ENCODE measurements at places on chromosomes 7 and 10. TPM values are rescaled to one million over a fixed set of nuclear protein-coding genes. Genes with fewer than 3 reads are reported as not detected.

GRCh38 chr10:11958956-11959355, 83.7 kb downstream of the UPF2 start:
- no peak for DNase-seq

DNA sequence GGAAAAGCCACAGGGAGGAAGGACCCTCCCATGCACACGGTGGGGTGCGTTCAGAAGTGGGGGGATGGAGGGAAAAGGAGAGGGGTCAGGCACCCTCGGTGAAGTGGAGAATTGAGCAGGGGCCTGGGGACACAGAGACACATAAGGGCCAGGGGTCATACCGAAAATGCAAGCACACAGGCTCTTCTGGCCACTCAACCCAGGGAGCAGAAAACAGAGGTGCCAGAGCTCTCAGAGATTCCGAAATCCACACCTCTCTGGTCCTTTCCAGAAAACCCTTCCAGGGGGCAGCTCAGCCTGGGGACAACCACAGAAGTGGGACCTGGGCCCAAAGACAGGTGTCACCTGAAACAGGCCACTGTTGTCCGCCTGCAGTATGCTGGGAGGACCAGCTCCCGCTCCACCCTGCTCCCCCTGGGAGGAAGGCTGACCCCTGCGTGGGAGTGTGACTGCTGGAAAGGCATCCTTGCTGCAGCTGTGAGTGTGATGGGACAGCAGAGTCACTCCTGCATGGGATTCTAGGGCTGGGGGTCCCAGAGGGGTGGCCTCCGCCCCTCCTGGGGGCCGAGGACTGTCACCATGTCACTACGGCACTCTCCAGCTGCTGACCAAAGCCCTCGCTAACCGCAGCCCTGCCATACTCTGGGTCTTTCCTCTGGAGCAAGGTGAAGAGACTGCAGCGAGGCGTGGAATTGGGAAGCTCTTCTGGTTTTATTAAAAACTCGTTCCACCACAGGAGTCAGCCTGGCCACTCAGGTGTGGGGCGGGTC, 63.1 kb downstream of the TMEM209 start:
- DNase-seq = no peak

- DNase-seq = no peak
Measured at GRCh38 chr10:17655009-17655408, 11.1 kb downstream of the STAM start.

GRCh38 chr7:142554560-142555532, 194.4 kb upstream of the PRSS1 start:
- no peak for DNase-seq

DNA sequence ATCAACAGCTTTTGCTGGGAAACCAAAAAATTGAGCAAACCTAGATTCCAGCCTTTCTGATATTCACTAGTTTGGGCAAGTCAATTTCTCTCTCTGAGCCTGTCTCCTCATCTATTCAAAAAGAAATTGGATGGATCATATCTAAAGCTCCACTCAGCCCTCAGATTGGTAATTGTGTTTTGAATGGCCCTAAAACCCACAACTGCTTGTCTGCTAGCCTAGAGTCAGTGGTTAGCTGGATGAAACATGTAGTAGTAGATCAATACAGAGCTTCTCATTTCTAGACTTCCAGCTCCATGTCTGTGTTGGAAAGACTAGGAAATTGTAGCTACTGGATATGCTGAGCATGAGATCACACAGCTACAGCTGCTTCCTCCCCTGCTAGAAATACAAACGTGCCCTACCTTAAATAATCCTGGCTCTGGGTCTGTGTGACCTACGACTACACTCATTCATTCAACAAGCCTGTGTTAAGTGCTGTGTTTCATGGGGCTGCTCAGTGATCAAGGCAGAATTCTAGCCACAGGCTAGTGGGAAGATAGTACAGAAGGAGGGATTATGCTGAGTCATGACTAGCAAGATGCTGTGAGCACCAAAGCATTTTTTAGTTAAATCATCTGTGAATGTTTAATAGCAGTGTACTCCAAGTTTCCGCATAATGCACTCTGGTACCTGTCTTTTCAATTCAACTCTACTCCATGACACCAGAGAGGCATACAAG, 15.7 kb downstream of the DNTT start:
- no peak for DNase-seq

DNA sequence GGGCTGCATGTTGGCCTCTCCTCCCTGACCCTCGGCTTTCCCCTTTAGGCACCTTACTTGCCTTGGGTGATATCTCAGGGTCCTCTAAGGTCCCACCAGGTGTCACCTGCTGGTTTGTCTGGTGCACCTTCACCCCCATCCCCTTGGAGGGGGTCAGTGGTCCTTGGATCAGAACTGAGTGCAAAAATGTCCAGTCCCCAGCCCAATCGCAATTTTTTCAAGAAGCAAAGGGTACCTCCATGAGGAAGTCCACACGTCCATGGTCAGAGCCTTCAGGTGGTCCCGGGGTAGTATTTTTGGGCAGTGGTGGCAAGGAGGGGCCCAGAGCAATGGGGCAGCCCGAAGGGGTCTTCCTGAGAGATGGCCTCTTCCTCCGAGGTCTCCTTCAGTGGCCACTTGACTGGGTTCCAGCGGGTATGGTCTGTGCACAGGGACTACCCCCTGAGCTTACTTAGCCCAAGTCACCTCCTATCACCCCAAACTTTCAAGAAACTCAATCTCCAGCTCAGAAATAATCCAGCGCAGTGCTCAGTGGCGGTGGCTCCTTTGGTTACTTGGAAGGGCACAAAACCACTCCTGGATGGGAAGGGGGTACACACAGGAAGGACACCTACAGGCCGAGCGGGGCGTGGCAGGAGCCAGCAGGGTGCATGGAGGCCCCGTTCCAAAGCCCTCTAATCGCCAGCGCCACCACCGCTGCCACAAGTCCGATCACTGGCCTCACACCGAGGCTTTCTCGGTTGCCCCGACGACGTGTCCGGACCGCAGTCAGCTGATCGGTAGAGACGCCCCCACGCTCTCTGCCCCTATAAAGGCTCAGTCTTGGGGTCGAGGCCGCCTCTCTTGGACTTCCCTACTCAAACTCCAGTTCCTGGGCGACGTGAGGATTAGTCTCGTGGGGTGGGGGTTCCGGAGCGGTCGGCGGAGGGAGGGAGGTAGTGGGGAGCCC, 4.5 kb downstream of the SAP25 start:
- no peak for DNase-seq

GRCh38 chr10:13462551-13462950, 66.3 kb downstream of the BEND7 start:
- DNase-seq = no peak

DNA sequence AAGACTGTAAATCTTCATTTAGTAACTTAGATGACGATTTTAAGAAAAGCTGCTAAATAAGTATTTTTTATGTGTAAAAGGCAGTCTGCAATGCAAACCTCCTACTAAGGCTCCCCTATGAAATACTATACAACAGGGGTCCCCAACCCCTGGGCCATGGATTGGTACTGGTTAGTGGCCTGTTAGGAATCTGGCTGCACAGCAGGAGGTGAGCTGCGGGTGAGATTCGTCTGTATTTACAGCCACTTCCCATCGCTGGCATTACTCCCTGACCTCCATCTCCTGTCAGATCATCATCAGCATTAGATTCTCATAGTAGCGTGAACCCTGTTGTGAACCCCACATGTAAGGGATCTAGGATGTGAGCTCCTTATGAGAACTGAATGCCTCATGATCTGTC, 580.4 kb downstream of the MAGI2 start:
- no peak for DNase-seq

DNA sequence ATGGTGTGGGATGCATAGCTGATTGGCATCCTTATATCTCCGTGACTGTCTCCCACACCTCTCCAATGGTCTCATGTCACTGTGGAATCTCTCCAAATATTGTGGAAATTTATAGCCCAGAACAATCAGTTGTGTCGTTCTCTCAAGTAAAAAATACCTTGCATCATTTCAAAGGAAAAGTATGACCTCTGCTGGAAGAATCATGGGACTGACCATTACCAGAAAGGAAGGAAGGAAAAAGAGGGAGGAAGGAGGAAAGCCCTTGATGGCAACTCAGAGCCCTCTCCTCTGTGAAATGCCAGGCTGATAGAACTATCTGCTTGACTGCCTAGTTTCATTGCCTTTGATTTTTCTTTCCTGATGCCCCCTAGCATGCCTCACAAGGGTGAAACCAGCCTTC, 76.3 kb downstream of the FOXI2 start:
- no peak for DNase-seq

GRCh38 chr10:30977385-30977784, 54.3 kb downstream of the ZNF438 start:
- no peak for DNase-seq

DNA sequence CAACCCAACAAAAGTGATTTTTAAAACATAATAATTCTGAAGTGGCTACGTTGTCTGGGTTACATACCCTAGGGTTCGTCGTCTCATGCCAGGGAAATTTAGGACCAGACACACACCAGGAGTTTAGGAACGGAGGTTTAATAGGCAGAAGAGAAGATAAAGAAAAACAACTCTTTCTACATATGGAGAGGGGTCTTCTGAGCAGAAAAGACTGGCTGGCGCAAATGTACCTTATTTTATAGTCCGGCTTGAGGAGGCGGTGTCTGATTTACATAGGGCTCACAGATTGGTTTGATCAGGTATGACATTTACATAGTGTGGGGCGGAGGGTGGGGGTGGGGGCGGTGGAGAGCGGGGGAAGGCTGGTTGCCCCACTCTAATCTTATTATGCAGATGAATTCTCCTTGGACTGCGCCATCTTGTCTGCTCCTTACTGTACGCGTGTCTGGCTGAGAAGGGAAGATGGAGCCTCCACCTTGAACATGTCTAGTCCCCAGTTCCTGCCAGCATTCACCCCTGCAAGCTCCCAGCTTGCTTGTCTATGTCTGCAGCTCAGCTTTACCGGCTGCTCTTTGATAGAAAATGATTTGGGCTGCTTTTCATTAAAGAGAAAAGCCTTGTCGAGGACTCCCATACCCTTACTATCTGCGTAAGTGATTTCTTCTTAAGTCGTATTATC, 98.7 kb downstream of the RALA start:
- DNase-seq = no peak

GRCh38 chr10:33237736-33238624, 96.5 kb downstream of the NRP1 start:
- no peak for DNase-seq

GRCh38 chr7:600149-601035, 80.7 kb upstream of the PDGFA start:
- DNase-seq = peak; percentile 66

- no peak for DNase-seq
Measured at GRCh38 chr7:4006687-4007086, 675.4 kb upstream of the FOXK1 start.

GRCh38 chr7:27345164-27345887, 102.7 kb downstream of the EVX1 start:
- DNase-seq = no peak

- no peak for DNase-seq
Measured at GRCh38 chr10:89846786-89847185, 145.4 kb downstream of the KIF20B start.

GRCh38 chr10:99344715-99345114, 15.6 kb downstream of the CNNM1 start:
- DNase-seq = no peak

GRCh38 chr10:77180104-77180503, 457.5 kb downstream of the KCNMA1 start:
- no peak for DNase-seq

DNA sequence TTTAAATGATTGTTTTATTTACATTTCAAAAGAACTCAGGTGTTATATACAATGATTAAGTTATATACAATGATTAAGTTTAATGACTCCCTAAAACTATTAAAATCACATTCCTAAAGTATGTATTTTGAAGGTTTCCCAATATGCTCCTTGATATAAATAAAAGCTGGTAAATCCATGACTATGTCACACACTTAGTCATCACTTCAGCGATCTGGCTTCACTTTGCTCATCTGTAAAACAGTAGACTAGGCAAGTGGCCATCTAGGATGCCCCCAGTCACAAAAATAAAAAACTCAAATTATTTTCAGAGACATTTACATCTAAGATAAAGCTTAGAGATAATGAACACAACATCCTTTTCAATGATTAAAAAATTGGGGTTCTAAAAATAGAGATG, 10.8 kb downstream of the ICA1 start:
- no peak for DNase-seq

- no peak for DNase-seq
Measured at GRCh38 chr10:20105931-20106330, 289.7 kb downstream of the PLXDC2 start.

- no peak for DNase-seq
Measured at GRCh38 chr7:46396481-46396880, 475.4 kb upstream of the IGFBP3 start.

DNA sequence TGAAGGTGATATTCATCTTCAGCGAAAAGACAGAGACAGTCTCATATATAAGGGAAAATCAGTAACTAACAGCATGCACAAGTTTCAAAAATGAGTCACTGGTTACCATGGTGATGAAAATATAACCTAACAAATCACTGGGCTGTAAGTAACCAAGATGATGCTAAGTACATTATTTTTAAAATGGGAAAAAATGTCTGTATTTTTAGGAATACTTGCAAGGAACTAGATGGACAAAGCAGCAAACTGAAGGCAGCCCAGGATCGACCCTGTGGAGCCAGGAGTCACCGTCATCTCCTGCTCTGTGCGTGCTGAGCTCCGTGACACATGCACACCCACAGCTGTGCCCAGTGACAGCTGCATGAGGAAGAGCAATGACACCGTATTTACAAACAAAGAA, 137.3 kb downstream of the ELMO1 start:
- DNase-seq = no peak

GRCh38 chr7:2687338-2687869, 598 bp upstream of the AMZ1 start:
- no peak for DNase-seq

- DNase-seq = no peak
Measured at GRCh38 chr7:101386558-101387231, 24.0 kb downstream of the COL26A1 start.

- no peak for DNase-seq
Measured at GRCh38 chr7:143490717-143491306, 13.1 kb downstream of the TAS2R41 start.

DNA sequence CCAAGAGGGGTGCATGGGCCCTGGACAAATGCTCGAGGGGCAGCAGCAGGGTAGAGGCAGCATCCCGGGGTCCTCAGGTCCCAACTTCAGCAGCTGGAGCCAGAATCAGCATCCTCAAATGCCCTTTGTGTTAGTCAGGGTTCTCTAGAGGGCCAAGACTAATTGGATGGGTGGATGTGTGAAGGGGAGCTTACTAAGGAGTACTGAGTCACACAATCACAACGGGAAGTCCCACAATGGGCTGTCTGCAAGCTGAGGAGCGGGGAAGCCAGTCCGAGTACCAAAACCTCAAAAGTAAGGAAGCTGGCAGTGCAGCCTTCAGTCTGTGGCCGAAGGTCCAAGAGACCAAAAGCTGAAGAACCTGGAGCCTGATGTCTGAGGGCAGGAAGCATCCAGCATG, 162.9 kb upstream of the TCERG1L start:
- no peak for DNase-seq

The ERV3-1 gene
- 10.1 TPM for total RNA-seq

The GRM3 gene
- not detected for total RNA-seq

The ATOH7 gene
- not detected for total RNA-seq

The SPDYE6 gene
- total RNA-seq = not detected

The MBLAC1 gene
- 1.7 TPM for total RNA-seq

The NXPH1 gene
- total RNA-seq = not detected

The PPP3CB gene
- total RNA-seq = 59.4 TPM

The LIPJ gene
- total RNA-seq = not detected

The BMPER gene
- 0.63 TPM for total RNA-seq

The ANLN gene
- total RNA-seq = 33.2 TPM

The ACSM6 gene
- not detected for total RNA-seq

The FAM25C gene
- total RNA-seq = not detected

The SLIT1 gene
- total RNA-seq = not detected

The ZNF804B gene
- total RNA-seq = not detected

The UTF1 gene
- total RNA-seq = not detected

The EEPD1 gene
- 4.8 TPM for total RNA-seq
